ENCODE measurements at places on chromosomes 7 and 10.
A peak's percentile ranks its signal among the peaks of the same experiment; 100 is the strongest.

GRCh38 chr7:115678086-115678982 is 352.2 kb downstream of the TFEC start:
- DNase-seq: peak; percentile 28

DNA sequence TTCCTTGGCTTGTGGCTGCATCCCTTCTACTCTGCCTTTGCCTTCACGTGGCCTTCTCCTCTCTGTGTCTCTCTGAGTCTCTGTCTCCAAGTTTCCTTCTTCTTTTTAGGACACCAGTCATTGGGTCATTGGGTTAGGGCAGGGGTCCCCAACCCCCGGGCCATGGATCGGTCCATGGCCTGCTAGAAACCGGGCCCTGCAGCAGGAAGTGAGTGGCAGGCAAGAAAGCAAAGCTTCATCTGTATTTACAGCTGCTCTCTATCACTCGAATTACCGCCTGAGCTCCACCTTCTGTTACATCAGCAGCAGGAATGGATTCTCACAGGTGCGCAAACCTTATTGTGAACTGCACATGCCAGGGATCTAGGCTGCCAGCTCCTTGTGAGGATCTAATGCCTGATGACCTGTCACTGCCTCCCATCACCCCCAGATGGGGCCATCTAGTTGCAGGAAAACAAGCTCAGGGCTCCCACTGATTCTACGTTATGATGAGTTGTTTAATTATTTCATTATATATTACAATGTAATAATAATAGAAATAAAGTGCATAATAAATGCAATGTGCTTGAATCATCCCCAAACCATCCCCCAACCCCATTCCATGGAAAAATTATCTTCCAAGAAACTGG is 47.9 kb upstream of the DOCK1 start:
- no peak for DNase-seq

DNA sequence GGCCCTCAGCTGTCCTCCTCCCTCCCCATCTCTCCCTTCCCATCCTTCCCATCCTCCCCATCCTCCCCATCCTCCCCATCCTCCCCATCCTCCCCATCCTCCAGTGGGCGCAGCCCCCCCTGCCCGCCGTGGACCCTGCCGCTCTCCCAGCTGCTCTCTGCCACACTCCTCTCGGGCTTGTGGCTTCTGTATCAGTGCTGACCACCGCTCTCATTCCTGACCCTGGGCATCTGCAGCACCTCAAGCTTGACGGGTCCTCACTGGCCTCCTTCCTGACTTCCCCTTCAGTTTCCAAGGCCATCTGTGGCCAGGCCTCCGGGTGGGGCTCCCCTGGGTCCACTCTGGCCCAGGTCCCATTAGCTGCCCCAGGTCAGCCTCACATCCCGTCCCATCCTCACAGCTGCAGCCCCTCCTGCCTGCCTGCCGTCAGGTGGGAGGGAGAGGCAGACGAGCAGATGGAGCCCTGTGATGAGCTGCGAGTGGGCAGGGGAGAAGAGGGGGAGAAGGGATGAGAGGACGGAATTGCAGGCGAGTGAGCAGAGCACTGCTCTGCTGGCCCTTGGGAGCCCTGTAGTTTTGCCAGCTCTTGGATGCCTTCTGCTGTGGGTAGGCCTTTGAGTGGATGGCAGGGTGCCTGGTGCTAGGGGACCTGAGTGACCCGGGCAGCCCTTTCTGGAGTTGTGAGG is 35.7 kb downstream of the LHPP start:
- DNase-seq: no peak

DNA sequence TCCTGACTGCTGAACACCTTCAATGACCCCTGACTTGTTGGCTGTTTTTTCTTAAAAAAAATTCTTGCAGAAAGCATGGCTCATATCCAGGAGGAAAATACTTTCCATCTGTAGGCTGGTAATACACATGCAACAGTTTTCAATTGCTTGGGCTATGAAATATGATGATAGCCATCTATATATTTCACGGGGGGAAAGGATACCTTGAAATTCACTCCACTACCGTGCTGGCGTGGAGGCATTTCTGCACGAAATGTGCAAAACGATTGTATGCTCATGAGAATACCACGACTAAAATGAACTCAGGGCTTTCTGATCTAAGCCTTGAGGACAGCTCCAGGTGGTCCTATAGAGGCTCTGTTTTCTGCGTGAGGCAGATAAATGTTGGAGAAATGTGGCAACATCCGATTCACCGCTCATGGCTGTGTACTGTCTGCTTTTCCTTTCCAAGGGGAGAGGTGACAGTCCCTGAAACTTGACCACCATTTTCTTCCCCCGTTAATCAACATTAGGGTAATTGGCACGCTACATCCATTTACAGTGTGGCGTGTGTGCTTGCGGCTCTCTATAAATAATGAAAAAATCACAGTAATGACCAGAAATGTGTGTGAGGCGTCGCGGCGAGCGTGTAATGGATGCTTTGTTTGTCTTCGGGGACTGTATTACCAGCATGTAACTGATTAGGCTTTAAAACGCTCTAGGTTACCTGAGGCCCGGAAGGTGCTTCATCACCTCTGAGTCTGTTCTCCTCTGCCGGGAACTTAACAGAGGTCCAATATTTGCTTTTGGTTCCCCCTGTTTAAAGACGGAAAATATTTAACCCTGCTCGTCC is 12.8 kb upstream of the CARD11 start:
- DNase-seq: no peak

DNA sequence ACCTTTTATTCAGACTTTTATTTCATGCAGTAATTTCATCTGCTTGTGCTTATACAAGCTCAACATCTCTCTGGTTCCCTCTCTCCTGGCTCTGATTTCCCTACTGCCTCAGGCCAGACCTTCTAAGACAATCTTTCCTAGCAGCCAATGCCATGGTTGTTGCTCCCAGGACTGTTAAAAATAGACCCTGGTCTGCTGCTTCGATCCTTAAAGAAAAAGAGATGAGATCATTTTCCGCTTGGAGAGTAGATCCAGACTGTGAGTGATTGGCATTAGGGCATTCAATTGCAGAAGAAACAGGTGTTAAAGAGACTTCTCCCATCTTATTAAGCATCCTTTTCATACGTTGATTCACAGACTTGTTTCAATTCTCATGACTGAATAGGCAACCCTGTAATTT is 68.4 kb upstream of the ITGB1 start:
- DNase-seq: no peak

Measured in urinary bladder (tissue), 4 donors.